Kidney epithelial cell (primary cell): ENCODE measurements at places on chromosomes 7 and 10.

DNA sequence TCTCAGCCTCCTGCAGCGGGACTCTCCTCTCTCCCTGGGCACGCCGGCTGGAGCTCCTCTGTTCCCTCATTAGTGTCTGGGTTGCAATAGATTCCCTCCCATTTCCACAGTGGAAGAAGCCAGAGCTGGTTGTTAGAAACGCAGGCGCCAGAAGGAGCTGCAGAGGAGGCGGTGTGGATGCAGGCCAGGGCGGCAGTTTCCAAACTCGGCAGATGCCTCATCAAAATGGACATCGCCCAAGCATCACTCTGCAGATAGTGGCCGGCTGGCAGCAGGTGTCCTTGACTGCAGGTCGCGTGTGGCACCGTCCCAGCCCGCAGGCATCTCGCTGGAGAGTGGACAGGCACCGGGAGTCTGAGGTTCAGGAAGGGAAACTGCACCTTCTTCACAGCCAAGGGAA lies 201.8 kb downstream of the TCERG1L start:
- DNase-seq, result no peak

DNA sequence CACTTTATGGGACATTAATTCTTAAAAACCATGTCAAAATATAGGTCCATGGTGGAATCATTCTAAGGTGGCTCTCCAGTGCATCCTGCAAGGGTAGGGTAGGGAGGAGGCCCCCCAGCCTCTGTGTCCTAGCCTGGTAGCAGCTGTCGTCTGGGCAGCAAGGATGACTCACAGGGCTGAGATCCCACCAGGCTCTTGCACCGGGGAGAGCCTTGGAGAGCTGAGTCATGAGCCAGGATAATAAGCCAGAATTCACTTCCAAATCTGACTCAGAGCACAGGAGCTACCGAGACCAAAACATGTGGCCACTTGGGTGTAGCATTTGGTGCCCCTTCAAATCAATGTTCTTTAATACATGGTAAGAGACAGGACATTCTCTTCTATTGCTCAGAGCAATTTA lies 298.5 kb downstream of the NEBL start:
- peak; percentile 85 for DNase-seq

- DNase-seq, result no peak
Observed at GRCh38 chr7:6651851-6652445, 14.8 kb downstream of the ZNF316 start.

- no peak for DNase-seq
Observed at GRCh38 chr10:119263951-119264617, 56.7 kb downstream of the GRK5 start.

- no peak for DNase-seq
Observed at GRCh38 chr10:5968681-5969453, 8.5 kb downstream of the IL15RA start.

DNA sequence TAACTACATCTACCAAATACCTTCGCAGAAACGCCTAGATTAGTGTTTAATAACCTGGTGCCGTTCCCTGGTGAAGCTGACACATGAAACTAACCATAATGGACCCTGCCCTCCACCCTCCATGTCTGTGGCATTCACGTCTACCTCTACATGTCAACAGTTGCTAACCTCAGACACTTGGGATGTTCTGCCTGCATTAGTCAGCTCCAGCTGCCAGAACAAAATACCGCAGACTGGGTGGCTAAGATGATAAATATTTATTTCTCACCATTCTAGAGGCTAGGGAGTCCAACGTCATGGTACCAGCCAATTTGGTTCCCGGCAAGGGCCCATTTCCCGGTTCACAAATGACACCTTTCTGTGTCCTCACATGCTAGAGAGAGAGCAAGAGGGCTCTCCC lies 118.5 kb upstream of the CHST15 start:
- DNase-seq, result no peak

GRCh38 chr7:2936891-2937580 lies 92.9 kb upstream of the GNA12 start:
- DNase-seq, result no peak

- DNase-seq, result no peak
Observed at GRCh38 chr7:30246392-30246791, 38.0 kb upstream of the ZNRF2 start.

- DNase-seq, result no peak
Observed at GRCh38 chr7:141071855-141072547, 1.9 kb upstream of the TMEM178B start.

GRCh38 chr7:95875519-95875918 lies 103.2 kb downstream of the DYNC1I1 start:
- no peak for DNase-seq

DNA sequence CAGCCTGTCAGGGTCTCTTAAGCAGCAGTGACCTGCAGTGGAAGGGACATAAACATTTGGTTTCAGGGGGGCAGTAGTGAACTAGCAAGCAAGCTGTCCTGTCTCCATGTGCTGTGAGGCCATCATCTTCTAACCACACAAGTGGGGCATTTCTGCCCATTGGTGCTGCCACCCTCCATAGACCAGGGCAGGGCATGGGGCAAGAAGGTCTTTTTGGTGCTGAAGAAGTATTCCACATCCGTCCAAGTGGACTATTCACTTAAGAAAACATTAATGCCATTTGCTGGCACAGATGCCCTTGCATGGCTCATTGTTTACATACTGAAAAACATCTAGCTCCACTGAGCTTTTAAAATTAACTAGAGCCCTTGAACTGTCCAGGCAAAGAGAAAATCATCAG lies 35.8 kb downstream of the ALOX5 start:
- no peak for DNase-seq

DNA sequence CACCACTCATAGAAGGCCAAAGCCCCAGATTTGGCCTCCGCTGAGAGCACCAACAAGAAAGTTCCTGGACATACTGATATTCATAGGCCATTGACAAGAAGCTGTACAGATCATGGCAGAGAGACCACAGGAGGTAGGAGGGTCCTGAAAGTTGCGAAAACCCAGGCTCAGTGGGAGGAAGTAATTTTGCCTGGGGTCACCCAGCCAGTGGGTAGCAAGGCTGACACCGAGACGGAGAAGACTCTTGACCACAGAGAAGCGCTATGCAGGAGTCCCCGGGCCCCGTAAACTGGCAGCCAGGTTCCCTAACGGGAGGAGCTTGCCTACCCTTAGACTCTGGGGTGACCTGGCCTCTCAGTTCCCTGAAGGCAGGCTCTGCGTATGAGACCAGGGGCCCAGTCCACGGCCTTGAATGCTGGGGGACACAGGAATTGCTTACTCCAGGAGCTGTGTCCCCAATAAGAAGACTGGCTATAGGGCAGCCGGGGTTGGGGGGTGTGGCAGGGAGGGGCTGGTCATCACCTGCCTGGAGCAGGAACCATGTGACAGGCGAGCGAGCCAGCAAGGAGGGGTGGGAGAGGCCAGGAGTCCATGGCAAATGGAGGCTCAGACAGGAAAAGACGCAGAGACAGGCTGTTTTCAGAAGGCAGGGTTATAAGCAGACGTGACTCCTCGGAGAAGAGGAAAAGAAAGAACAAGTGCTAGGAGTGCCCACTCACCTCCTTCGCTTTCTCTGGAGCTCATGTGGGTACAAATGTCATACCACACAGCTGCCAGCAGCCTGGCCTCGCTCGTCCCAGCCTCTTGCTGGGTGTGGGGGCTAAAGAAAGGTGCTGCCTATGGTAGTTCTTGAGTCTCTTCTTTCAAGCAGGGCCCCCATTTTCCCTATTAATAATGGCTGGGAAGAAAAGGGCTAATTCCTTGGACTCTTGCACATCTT lies 24.6 kb upstream of the NPFFR1 start:
- no peak for DNase-seq

GRCh38 chr10:65818990-65819389 lies 1106.8 kb upstream of the LRRTM3 start:
- no peak for DNase-seq

DNA sequence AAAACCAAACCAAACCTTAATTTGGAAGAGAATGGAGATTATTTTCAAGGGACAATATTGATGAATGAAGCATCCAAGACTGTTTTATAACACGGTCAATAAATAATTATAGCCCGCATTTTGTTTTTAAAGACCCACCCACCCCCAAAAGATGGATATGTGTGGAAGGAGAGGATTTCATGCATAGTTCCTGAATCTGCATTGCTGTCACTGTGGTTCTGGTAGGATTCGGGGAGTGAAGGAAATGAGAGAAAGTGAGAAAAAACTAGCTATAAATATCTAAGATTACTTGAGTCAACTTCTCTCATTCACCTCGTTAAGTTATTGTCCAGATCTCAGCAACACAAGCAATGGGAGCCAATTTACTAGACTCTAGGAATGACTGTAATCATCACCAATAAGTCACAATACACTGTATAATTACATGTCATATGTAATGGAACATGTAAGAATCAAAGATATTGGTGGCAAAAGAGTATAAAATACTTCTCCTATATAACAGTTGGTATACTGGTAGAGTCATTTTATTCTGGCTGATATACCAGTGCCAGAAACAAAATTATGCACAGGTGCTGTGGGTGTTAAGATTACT lies 30.2 kb downstream of the NAMPT start:
- DNase-seq, result no peak

- DNase-seq, result no peak
Observed at GRCh38 chr7:34073676-34074075, 168.3 kb downstream of the BMPER start.

DNA sequence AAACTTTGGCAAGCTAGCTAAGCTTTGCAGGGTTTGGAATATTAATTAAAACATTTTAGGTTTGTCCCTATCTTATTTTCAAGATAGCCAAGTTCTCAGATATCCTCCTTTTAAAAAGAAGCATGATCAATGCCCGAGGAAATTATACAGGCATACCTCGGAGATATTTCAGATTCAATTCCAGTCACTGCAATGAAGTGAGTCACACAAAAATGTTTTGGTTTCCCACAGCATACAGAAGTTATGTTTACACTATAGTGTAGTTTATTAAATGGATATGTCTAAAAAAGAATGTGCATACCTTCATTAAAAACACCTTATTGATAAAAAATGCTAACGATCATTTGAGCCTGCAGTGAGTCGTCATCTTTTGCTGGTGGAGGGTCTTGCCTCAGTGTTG lies 382.9 kb upstream of the NPVF start:
- DNase-seq, result no peak

GRCh38 chr10:10911471-10911921 lies 106.2 kb upstream of the CELF2 start:
- peak; percentile 93 for DNase-seq

DNA sequence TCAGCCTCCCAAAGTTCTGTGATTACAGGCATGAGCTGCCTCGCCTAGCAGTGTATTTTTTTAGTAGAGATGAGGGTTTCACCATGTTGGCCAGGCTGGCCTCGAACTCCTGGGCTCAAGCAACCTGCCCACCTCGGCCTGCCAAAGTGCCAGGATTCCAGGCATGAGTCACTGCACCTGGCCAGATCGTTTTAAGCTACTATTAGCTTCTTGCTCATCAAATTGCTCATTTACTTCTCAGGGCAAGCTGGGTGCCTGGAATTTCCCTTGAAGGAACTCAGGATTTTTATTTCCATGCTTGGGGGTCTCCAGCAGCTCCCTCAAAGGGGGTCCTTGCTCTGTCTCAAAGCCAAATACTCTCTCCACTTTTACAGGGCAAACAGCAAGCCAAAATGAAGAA lies 798.0 kb upstream of the AUTS2 start:
- DNase-seq, result peak; percentile 52

- no peak for DNase-seq
Observed at GRCh38 chr10:22253580-22253882, 35.7 kb upstream of the EBLN1 start.

- no peak for DNase-seq
Observed at GRCh38 chr10:106440767-106441166, 723.7 kb downstream of the SORCS1 start.

- DNase-seq, result no peak
Observed at GRCh38 chr7:30647589-30648364, 34.5 kb downstream of the CRHR2 start.

DNA sequence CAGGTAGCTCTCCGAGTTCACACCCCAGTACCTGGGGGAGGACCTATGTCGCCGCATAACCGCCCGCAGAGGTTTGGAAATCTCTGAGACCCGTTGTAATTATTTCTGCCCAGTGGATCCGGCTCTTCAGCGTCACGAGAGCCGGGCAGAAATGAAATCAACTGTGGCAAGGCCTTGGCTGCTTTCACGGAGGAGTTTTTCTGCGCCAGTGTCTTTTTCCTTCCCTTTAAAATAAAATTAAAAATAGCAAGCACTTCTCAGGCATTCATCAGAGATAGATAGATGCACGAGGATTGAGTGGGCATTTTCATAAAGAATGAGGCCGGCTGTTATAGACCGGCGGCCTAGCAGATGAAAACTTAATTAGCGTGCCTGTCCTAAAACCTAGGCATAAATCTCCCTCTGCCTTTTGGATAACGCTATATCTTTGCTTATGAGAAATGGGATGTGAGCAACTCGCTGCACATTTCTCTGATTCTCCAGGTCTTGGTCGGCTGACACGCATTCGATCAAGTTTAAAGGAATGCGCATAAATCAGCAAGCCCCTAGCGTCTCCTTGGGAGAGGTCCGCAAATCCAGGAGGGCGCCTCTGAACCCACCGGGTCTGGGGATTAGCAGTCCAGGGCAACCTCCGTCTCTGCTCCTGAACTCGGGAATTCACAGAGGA lies 6.4 kb downstream of the HOXA13 start:
- no peak for DNase-seq
